HCT116 (cell line): ENCODE measurements at places on chromosomes 12 and 14.

DNA sequence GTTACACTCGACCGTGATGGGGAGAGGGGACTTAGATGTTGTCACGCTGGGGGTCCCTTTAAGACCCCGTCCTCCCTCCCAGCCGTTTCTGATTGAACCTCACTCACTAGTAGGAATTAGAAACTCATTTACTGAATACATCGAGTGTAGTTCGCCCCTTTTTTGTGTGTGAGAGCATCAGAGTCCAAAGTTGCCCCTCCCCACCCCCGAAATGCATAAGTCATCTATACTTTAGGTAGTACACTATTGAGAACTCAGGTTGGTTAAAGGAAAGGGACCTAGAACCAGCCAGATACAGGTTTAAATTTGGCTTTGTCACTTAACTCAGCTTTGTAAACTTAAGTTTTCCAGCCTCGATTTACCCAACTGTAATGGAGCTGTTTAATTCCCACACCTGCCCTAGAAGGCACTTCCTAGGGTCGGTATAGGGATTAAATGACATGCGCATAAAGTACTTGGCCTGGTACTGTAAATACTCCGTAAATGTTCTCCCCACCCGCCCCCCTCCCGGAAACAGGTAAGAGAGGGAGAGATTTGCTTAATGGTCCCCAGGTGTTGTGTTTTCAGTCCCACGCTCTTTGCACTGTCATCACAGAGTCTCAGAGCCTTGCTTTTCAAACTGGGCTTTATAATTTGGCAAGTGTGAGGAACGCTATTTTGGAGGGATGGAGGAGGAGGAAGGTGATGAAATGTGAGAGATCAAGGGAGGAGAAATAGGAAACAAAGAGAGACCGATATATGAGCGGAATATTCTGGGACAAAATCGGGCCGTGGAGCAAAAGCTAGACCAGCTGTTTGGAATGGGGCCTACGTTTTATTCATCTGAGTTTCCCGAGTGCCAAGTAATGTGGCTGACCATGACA, 897 bp downstream of the SUDS3 start:
- no peak for DNase-seq

GRCh38 chr14:101948666-101949216, 15.6 kb upstream of the DYNC1H1 start:
- no peak for DNase-seq

DNA sequence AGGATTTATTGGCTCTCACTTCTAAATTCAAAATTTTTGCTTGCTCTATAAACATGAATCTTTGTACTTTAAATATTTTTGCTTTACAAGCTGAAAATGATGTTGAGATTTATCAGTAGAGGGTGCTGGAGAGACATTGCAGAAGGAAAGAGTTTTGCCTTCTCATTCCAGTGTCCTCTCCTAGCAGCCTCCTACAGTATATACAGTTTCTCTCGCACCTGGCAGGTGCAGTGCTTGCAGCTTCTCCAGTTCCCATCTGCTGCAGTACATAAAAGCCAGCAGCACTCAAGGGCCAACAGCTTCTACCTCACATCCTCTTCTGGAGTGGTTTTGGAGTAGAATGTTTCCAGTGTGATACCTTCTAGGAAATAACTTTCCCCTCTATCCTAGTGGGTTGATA, 601.8 kb upstream of the ATXN7L3B start:
- DNase-seq, result peak; percentile 24

GRCh38 chr12:104866291-104866690, 91.8 kb downstream of the SLC41A2 start:
- DNase-seq, result no peak

- DNase-seq, result no peak
These were observed 890 bp downstream of the SPTLC2 start for GRCh38 chr14:77615361-77616132.

DNA sequence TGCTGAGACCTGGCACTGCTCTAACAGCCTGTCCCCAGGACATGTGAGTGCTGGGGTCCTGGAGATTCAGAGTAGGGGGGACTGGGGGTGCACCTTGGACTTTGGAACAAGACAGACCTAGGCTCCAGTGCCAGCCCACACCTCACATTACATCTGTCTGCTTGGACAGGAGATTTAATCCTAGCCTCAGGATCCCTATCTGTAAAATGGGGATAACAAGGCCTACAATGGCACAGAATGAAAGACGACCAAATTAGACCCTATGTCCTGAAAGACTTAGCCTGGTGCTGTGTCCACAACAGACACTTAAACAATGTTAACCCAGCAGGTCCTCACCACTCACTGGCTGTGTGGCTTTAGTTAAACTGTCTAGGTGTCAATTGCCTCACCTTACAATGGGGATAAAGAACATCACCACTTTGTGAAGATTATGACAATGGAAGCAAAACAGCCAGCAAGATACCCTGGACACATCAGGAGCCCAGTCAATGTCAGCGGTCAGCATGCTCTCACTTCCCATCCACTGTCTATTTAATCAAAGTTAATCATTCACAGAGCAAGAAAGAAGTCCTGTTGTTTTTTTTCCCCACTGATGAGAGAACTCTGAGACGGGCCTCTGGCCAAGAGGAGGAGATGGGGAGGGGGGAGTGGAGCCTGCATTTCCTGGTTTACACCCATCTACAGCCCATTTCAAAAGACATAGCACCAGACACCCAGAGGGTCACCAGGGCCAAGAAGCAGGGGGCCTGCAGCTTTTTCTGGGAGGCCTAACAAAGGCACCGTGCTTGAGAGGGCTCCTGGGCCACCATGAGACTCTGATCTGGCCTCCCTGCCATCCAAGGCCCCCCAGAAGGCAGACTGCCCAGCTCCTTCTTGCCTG, 40.6 kb downstream of the ACTN1 start:
- DNase-seq, result no peak

DNA sequence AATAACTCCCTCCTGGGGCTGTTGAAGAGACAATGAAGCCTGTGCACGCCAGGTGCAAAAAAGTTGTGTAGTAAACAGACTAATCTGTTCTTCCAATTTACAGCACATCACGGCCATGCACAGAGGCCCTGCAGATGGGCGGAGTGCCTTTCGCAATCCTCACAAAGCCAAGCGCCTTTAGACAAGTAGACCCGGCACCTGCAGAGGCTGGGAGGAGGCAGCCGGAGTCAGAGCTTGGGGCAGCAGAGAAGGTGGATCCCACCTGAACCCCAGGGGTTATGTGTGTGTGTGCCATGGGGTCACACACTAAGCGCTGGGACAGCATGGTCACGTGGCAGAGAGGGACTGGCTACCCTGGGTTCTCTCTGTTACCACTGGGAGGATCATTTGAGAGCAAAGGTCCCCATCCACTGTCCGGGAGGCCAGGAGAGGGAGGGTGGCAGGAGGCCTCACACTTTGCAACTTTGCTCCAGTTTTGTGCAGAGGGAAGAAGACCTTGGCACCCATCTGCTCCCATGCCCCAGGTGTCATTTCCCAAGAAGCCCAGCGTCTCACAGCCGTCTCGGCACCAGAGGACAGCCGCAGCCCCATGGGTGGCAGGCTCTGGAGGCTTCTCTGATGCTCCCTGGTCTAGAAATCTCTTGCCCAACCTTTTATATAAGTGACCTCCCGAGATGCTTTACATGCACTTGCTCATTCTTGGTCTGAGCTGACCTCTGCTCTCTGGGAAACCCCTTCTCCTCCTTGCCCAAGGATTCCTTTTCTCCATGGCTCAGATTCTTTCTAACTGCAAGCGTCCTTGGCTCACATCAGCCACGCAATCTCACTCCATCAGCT, 80.0 kb upstream of the DICER1 start:
- DNase-seq, result no peak

GRCh38 chr14:52043690-52044089, 25.2 kb downstream of the NID2 start:
- DNase-seq, result peak; percentile 50

GRCh38 chr14:100410056-100410565, 87.0 kb downstream of the SLC25A47 start:
- no peak for DNase-seq

DNA sequence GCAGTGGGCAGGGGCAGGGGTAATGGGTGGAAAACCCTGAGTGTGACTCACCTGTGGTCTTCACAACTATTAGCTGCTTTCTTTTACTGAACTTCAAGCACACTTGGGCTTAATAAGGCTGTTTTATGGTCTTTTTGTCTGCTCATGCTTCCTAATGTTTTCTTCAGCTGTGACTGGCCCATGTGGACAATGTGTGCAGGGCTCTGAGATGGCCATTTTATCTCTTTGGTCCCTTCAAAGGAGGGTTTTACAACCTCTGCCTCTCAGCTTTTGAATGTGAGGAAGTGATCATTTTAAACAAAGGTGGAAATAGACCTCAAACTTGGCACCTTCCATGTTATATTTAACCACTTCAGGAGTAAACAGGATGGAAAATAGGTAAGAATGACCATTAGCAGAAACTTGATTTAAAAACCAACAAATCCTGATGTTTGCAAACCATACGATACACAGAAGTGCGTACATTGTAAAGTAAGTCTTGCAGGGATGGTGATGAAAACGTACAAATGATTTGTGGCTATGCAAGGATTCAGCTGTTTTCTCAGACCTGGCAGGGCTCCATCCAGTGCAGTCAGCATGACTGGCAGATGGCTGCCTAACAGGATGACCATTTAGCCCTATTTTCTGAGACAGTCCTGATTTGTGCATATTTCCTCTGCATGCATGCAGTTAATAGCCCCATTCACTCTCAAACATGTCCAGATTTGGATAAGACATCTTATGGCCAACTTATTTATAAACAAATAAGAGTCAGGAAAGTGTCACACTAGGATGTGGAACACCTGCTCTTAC, 103.2 kb downstream of the SLC38A4 start:
- no peak for DNase-seq

DNA sequence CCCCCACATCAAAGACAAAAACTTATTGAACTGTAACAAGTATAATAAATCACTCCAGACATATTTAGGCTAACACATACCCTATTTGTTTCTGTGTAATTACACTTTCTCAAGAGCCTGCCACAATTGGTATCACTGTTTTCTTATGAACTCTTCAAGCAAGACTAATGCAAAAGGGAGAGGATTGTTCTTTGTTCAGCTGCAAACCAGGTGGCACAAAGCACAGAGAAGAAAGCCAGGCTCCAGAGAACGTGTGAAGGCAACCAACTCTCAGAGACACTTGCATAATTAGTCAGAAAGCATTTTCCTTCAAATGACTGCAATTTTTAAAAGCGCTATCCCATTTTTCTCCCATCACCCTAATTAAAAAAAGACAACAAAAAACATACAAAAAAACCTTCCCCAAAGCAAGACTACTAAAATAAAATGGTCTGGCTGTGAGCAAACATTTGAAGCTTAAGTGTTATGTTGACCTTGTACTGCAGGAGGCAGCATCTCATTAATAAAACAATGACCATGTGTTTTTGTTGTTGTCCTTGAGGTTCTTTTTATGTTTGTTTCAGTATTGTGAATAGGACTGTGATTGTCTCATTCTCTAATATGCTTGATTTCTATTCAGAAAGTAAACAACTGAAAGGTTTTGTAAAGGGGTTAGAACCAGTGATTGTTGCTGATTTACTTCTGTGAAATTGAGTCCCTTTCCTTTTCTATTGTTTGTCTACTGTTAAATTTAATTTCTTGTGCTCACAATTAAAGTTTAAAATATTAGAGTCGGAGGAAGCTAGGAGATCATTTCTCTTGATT, 452.7 kb upstream of the PDE3A start:
- peak; percentile 8 for DNase-seq

- no peak for DNase-seq
These were observed 170.3 kb upstream of the BMP4 start for GRCh38 chr14:54126947-54127346.

GRCh38 chr12:30041096-30041495, 257.4 kb upstream of the TMTC1 start:
- DNase-seq, result no peak

DNA sequence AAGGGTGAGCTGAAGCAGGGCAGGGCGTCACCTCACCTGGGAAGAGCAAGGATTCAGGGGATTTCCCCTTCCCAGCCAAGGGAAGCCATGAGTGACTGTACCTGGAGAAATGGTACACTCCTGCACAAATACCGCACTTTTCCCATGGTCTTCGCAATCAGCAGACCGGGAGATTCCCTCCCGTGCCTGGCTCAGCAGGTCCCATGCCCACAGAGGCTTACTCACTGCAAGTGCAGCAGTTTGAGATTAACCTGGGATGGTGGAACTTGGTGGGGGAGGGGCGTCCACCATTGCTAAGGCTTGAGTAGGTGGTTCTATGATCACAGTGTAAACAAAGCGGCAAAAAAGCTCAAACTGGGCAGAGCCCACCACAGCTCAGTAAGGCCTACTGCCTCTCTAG, 11.0 kb upstream of the DHRS4 start:
- no peak for DNase-seq

- no peak for DNase-seq
These were observed 48.3 kb downstream of the SPRING1 start for GRCh38 chr12:116689521-116689920.

DNA sequence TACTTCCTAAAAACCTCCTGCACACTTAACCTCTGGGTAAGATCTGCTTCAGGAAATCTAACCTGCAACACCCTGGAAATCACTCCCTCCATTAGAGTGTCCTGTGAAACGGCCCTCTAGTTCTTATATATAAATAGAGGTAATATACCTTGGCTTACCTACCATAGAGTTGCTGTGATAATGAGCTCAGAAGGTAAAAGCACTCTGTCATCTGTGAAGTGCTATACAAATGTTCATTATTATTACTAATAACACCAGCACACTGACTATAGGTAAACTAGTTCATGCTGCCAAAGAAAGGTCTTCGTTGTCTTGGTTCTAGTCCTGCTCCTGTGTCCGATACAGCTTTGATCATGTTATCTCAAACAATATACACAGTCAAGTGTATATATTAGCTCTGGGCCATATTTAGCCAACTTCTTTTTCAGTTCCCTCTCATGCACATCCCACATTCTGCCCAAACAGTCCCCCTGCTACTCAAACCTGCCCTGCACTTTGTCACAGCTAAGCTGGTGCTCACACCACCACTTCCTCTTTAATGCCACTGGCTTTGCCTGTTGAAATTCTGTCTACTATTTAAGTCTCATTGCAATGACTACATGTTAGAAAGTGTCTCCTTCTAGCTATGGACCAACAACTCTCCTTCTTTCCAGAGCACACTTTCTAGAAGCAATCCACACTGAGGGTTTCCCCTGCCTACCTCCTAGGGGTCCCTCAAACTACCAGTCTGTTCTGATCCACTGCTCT, 5.1 kb downstream of the E2F7 start:
- no peak for DNase-seq

- DNase-seq, result no peak
These were observed 934 bp upstream of the TAPBPL start for GRCh38 chr12:6450869-6451347.

DNA sequence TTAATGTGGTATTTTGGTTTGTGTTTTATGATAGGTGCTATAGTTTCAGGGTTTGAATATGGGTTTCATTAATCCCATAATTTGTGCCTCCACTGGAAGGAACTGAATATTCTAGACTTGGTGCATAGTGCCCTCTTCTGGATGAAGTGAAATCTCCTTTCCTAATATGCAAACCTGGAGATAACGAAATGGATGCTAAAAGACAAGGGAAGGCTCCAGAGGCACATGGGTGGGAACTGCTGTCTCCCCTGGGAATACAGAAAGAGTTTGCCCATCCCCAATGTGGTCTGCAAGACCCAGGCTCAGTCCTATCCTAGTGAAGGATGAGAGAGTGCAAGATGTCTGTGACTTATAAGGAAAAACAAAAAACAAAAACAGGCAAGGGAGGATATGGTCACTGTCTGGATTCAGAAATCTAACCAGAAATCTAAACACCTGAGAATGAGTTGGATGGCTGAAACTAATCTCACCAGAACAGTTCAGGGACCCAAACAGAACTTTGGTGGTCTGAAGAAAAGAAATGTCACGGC, 142.3 kb upstream of the TMPO start:
- DNase-seq, result peak; percentile 39
